Activated naive CD4-positive, alpha-beta T cell treated with anti-CD3 and anti-CD28 coated beads for 36 hours (primary cell): ENCODE measurements at places on chromosomes 12 and 14. TPM values are rescaled to one million over a fixed set of nuclear protein-coding genes. Genes with fewer than 3 reads are reported as not detected.
A peak's percentile ranks its signal among the peaks of the same experiment; 100 is the strongest.

Gene RPGRIP1
- not detected for total RNA-seq

- peaks cover 13% of the 10 kb centered on the region for H3K4me1 ChIP-seq
- DNase-seq, result peak; percentile 69
- H3K27ac ChIP-seq, result no peak overlapping the region
- H3K36me3 ChIP-seq, result no peaks in the 10 kb centered on the region
- no peak overlapping the region for H3K4me3 ChIP-seq
- no peaks in the 10 kb centered on the region for H3K27me3 ChIP-seq
Observed at GRCh38 chr14:102220031-102220430, 80.3 kb downstream of the WDR20 start.

Gene SPTB
- 0.55 TPM for total RNA-seq

GRCh38 chr14:60553808-60554207, 44.9 kb downstream of the SIX6 start:
- no peaks in the 10 kb centered on the region for H3K4me1 ChIP-seq
- no peak overlapping the region for H3K4me3 ChIP-seq
- no peaks in the 10 kb centered on the region for H3K36me3 ChIP-seq
- H3K27ac ChIP-seq, result no peak overlapping the region

Gene IL26
- 0.33 TPM for total RNA-seq

DNA sequence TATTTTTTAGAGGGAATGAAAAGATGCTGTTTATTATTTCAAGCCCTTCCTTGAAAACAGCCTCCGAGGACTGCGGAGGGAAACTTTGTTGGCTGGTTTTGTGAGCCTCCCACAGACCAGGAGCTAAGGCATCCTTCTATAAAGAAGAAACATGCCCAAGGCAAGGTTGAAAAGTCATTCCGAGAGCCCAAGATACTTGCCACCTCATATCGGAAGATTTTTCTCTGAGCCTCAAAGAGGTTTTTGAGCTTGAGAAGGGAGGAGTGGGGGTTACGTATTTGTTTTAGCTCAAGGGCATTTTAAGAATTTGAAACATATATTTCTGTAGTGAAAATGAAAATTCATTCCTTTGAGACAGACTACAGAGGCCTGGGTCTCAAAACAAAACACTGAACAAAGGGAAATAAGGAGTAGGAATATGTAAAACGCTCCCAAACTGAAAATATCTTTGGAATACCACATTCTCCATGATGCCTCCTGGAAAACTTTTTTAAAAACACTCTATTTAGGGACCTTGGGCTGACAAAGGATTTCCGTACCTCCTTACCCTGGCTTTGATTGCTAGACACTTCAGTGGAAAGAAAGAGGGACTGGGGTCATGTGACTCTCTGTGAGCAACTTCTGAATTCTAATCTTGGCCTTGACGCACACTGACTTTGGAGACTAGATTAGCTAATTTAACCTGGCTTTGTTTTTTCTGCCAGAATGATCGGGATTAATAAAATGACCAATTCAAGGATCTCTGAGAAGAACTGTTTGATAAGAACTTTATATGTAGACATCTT, 180.9 kb downstream of the SRGAP1 start:
- no peaks in the 10 kb centered on the region for H3K4me1 ChIP-seq
- no peaks in the 10 kb centered on the region for H3K36me3 ChIP-seq
- no peaks in the 10 kb centered on the region for H3K27me3 ChIP-seq
- DNase-seq, result no peak

DNA sequence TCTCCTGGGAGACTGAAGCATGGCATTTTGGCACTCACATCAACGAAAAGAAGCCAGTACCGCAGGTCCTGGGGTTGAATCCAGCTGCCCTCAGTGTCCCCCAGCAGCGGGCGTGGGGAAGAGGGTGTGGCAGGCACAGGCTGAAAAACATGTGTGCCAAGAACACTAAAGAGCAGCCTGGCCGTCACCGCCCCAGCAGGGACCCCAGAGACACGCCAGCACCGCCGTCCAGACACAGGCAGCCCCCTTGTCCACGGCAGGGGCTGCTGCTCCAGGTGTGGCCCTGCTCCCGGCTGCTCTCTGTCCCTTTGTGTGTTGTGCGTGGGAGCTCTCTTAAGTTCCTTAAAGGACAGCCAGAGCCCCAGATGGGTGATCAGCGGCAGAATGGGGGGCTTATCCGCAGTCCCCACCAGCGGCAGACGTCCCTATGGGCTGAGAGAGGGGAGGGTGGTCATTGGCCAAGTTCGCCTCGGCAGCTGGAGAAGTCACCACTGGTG, 556 bp downstream of the PHETA1 start:
- H3K27me3 ChIP-seq, result no peaks in the 10 kb centered on the region
- no peak for DNase-seq
- peaks cover 14% of the 10 kb centered on the region for H3K4me1 ChIP-seq

- no peak overlapping the region for H3K27ac ChIP-seq
- H3K4me3 ChIP-seq, result no peak overlapping the region
- DNase-seq, result peak; percentile 48
- no peaks in the 10 kb centered on the region for H3K36me3 ChIP-seq
- H3K4me1 ChIP-seq, result no peaks in the 10 kb centered on the region
- peaks cover 57% of the 10 kb centered on the region for H3K27me3 ChIP-seq
Observed at GRCh38 chr12:130916241-130916911, 37.3 kb upstream of the ADGRD1 start.

Gene ATL1
- 1.0 TPM for total RNA-seq

Gene MAP3K9
- total RNA-seq, result 6.9 TPM

DNA sequence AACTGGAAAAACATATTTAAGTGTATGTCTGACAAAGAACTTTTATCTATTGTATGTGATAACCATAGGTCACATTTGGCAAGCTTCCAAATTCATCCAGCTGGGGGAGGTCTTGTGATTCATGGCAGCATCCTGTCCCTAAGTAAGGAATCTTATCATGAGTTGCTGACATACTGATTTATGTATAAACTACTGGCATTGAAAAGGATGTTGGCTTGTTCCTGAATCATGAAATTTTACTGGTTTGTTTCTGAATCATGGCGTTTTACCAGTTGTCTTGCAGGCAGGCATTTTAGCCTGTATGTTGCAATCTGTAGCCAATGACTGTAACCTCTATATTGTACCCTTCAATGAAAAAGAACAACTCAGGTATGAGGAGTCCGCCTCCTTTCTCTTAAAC, 244.8 kb downstream of the IPO8 start:
- H3K4me3 ChIP-seq, result no peak overlapping the region
- no peak overlapping the region for H3K27ac ChIP-seq
- H3K4me1 ChIP-seq, result no peaks in the 10 kb centered on the region
- H3K36me3 ChIP-seq, result no peaks in the 10 kb centered on the region
- no peaks in the 10 kb centered on the region for H3K27me3 ChIP-seq
- no peak for DNase-seq

- H3K36me3 ChIP-seq, result no peaks in the 10 kb centered on the region
- H3K4me3 ChIP-seq, result no peak overlapping the region
- H3K4me1 ChIP-seq, result peaks cover 10% of the 10 kb centered on the region
- no peak overlapping the region for H3K27ac ChIP-seq
- no peaks in the 10 kb centered on the region for H3K27me3 ChIP-seq
- no peak for DNase-seq
Observed at GRCh38 chr12:13171921-13172859, 24.3 kb upstream of the EMP1 start.

DNA sequence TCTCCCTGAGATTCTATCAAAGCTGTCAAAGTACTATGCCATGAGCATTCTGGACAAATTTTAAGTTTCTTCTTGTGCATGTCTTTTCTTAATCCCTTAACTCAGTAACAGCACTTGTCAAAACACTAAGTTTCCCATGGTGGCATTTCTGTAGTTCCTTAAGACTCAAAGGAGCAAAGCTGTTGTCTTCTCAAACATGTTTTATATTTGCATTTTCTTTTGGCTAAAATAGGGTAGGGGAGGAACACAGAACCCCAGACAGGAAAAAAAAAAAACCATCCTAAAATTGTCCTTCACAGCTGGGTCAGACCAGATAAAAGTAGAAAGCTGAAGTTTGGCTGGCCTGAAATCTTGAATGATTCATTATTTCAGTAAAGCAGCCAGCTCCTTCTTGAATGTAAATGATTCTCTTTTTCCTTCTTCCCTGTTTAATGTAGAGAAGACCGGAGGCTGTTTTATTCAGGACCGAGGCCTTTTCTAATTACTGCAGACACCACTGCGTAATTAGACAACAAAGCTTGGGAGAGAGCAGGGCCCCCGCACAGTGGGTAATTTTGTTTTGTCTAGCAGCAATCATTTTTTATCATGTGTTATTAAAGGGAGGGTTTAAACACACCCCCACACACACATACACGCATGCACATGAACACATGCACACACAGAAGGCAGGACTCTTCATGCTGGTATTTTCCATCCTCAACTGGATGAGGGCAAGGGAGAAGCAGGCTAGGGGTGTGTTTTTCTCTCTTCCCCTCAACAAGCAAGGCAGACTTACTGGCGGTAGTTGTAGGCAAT, 51.0 kb downstream of the PAH start:
- no peaks in the 10 kb centered on the region for H3K27me3 ChIP-seq
- H3K4me1 ChIP-seq, result no peaks in the 10 kb centered on the region
- no peak for DNase-seq
- H3K4me3 ChIP-seq, result no peak overlapping the region
- H3K27ac ChIP-seq, result no peak overlapping the region

Gene GIT2
- 41.6 TPM for total RNA-seq

- H3K4me1 ChIP-seq, result peaks cover 3% of the 10 kb centered on the region
- H3K27me3 ChIP-seq, result no peaks in the 10 kb centered on the region
- H3K27ac ChIP-seq, result no peak overlapping the region
- DNase-seq, result no peak
Observed at GRCh38 chr14:102479777-102480176, 29.8 kb downstream of the ANKRD9 start.

Gene WNT5B
- total RNA-seq, result not detected

Gene SELPLG
- total RNA-seq, result 21.9 TPM

DNA sequence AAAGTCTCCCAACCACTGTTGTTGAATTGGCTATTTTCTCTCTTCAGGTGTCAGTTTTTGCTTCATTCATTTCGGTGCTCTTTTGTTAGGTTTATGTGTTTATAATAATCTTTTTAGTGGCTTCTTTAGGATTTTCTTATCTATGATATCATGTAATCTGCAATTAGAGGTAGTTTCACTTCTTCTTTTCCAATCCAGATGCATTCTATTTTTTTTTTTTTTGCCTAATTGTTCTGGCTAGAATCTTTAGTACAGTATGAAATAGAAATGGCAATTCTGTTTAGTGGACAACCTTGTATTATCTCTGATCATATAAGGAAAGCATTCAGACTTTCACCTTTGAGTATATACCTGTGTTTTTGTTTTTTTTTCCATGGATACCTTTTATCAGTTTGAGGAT, 17.4 kb downstream of the CNOT2 start:
- H3K27ac ChIP-seq, result no peak overlapping the region
- H3K4me3 ChIP-seq, result no peak overlapping the region
- no peaks in the 10 kb centered on the region for H3K27me3 ChIP-seq
- H3K36me3 ChIP-seq, result peaks cover 19% of the 10 kb centered on the region

DNA sequence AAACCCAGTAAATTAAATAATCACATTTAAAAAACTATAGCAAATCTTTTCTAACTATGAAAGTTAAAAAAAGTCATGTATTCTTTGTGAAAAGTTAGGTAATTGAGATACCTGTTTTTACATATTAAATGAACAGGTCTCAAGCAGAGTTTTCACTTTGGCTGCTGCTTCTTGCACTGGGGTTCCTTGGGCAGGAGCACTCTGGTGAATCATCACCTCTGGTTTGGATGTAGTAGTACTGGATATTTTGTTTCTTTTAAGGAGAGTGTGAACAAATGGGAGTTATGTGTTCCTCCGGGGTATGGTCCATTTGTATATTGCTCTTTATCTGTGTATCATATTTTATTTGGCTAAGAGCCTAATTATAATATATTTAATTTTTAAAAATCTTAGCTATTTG, 82.7 kb downstream of the FUT8 start:
- no peak overlapping the region for H3K4me3 ChIP-seq
- peaks cover 15% of the 10 kb centered on the region for H3K36me3 ChIP-seq
- H3K4me1 ChIP-seq, result peaks cover 27% of the 10 kb centered on the region
- DNase-seq, result no peak
- H3K27me3 ChIP-seq, result no peaks in the 10 kb centered on the region
- H3K27ac ChIP-seq, result no peak overlapping the region

- no peak for DNase-seq
- H3K4me1 ChIP-seq, result peaks cover 55% of the 10 kb centered on the region
- no peak overlapping the region for H3K27ac ChIP-seq
- no peaks in the 10 kb centered on the region for H3K27me3 ChIP-seq
- H3K4me3 ChIP-seq, result no peak overlapping the region
Observed at GRCh38 chr14:63863004-63863403, 10.2 kb downstream of the SYNE2 start.

DNA sequence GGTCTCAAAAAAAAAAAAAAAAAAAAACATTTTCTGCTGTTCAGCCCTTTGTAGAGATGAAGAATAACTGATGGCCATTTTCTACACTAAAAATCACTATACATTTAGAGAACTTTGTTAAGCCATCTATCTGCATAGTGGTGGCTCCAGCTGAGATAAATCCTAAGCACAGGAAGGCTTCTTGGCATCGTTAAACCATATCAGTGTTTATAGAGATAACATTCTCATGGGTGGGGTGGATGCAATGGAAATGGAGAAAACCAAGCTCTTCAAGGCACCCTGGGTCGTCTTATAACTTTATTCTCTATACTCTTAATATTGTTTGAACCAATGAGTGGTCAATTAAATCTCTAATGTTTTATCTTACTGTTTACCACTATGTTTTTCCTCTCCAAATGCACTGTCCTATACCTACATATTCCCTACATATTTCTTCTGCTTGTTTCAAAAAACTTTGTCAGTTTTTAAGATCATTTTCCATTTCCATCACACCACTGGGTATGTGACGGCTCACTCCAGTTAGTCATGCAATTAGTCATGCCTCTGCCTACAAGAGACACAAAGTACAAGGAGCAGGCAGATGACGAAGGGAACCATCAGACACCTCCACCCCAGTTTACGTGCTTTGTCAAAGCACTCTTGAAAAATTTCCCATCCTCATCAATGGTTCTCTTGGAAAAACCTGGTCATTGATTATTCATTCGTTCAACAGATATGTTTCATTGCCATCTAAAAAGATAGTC, 119.3 kb upstream of the OVCH1 start:
- no peaks in the 10 kb centered on the region for H3K4me1 ChIP-seq
- H3K4me3 ChIP-seq, result no peak overlapping the region
- no peaks in the 10 kb centered on the region for H3K36me3 ChIP-seq
- peaks cover 4% of the 10 kb centered on the region for H3K27me3 ChIP-seq

Gene AKAP6
- total RNA-seq, result 2.0 TPM

DNA sequence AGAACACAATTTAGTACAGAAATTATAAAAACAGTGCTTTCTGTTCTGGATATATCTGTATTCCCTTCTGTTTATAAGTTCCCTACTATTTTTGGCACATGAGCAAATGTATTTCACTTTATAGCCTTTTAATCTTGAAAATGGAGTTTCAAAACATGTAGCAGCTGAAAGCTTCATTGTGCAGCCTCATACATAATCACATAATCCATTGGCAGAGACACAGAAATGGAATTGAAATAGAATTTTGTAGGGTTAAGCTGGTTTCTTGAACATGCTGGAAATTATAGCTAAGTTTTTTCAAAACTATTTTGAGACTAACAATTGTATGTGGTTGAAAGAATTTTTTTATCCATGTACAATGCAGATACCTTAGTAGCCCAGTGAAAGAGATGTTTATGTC, 614.3 kb upstream of the MDGA2 start:
- DNase-seq, result no peak
- H3K4me1 ChIP-seq, result no peaks in the 10 kb centered on the region
- H3K4me3 ChIP-seq, result no peak overlapping the region
- H3K27me3 ChIP-seq, result no peaks in the 10 kb centered on the region
- no peaks in the 10 kb centered on the region for H3K36me3 ChIP-seq
- no peak overlapping the region for H3K27ac ChIP-seq
